ENCODE measurements at places on chromosomes 1 and 21. TPM values are rescaled to one million over a fixed set of nuclear protein-coding genes. Genes with fewer than 3 reads are reported as not detected.

The LCE7A gene
- total RNA-seq, result not detected

The RAB3B gene
- not detected for total RNA-seq

The LCK gene
- total RNA-seq, result 0.57 TPM

The LCE1F gene
- total RNA-seq, result not detected

The DENND1B gene
- total RNA-seq, result 22.9 TPM

- DNase-seq, result no peak
Measured at GRCh38 chr1:176811511-176812288, 348.7 kb downstream of the PAPPA2 start.

GRCh38 chr1:162691999-162692575 lies 59.8 kb downstream of the DDR2 start:
- no peak for DNase-seq

GRCh38 chr21:27513016-27513415 lies 546.1 kb upstream of the ADAMTS5 start:
- DNase-seq, result no peak

GRCh38 chr1:246208105-246208504 lies 299.0 kb downstream of the SMYD3 start:
- DNase-seq, result no peak

- no peak for DNase-seq
Measured at GRCh38 chr1:215228193-215228592, 145.7 kb downstream of the KCNK2 start.

- DNase-seq, result no peak
Measured at GRCh38 chr21:33113131-33113530, 43.2 kb downstream of the OLIG1 start.

DNA sequence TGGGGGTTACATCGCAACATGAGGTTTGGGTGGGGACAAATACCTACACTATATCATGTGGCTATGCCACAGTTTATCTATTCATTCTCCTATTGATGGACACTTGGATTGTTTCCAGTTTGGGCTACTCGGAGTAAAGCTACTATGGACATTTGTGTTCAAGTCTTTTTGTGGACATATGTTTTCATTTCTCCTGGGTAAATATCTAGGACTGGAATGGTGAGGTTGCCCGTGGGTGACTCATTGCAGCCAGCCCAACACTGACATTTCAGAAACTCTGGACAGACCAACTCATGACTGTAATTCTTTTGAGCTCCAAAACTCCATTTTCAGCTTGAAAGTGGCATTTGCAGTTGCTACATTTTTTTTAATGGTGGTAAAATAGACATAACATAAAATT lies 82.7 kb downstream of the KAZN start:
- no peak for DNase-seq

- DNase-seq, result no peak
Measured at GRCh38 chr1:198929961-198930599, 291.2 kb downstream of the PTPRC start.

GRCh38 chr1:150960646-150961045 lies 14.0 kb downstream of the CERS2 start:
- no peak for DNase-seq

DNA sequence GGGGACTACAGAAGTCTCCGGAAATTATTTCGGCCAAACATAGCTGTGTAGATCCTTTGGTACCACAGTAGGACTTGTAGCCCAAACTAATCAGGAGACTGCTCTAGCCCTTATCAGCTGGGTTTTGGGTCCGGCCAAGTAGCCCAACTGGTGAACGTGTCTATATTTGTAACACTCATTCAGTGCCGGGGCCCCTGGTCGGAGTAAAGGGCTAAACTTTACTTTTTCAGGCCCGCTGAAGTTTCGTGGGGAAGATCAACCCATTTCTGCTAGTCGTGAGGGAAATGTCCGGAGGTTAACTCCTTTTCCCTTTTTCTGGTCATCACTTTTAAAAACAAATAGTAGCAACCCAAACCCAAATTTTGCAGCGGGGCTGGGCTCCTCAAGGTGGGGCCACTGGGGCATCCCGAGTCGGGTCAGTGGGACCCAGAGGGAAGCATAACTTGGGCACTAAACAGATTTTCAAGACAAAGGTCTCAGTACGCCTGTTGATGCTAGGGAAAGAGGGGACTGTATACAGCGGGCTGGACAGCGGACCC lies 1.7 kb downstream of the LHX9 start:
- DNase-seq, result no peak

Data from Right ventricle myocardium inferior (tissue), 1 donor.